Fibroblast of skin of left biceps (primary cell): ENCODE measurements at places on chromosomes 2 and 18.
A peak's percentile ranks its signal among the peaks of the same experiment; 100 is the strongest.

GRCh38 chr2:144208924-144209323 is 311.0 kb downstream of the ZEB2 start:
- no peak for DNase-seq

DNA sequence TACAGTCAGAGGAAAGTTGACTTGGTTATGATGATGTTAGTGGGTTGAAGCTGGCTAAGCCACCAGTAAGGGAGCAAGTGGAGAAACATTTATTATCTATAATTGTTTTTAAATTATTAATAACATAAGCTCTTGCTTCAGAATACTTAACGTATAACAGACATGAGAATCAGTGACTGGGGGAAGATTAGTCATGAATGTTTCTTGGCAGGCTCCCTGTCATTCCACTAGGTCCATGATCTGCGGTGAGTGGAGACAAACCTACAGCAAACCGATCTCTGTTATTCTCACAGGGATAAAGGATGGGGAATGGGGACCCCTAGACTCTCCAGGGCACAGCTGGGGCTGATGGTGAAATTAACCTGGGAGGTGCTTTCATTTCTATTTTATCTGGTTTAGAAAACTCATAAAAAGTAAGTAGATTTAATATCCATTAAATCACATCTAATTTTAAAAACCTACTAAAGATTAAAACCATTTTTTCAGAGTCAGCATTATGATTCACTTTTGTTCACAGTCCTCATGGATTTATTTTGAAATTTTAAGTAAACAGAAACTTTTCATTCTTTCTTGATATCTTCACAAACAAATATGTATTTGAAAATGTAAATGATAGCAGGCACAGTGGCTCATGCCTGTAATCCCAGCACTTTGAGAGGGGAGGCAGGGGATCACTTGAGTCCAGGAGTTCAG is 420.3 kb downstream of the PTPRM start:
- peak; percentile 69 for DNase-seq

GRCh38 chr2:134512734-134513464 is 205.9 kb downstream of the TMEM163 start:
- no peak for DNase-seq

DNA sequence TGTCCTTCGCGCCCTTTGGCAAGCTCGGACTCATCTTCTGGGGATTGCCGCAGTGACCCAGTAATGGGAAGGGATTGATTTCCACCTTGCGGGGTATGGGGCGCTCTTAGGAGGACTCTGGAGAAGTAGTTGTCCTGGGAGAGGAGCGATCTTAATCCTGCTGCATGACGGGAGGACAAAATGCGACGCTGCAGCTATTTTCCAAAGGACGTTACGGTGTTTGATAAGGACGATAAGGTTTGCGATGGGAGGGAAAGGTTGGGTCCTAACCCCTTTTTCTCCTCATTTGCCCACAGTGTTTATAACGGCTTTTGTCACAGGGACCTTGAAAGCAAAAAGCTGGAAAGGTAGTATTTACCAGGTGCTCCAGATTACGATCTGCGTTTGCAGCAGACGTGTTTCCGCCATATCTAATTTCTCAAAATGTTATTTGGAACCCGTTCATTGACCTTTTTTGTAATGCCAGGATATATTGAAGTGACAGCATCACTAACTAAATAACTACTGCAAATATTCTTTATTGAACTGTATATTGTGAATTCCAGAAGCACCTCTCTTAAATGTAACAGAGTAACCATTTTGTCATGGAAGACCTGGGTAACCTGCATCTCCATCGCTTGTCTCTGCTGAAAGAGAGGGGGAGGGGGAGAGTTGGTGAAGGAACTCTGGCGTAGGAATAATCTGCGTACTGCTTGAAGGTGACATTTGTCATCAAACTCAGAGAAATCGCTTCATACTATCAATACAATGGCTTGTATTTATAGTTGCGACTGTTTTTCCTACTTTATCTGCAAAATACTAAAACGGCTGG is 590 bp downstream of the MDH1 start:
- DNase-seq = no peak

DNA sequence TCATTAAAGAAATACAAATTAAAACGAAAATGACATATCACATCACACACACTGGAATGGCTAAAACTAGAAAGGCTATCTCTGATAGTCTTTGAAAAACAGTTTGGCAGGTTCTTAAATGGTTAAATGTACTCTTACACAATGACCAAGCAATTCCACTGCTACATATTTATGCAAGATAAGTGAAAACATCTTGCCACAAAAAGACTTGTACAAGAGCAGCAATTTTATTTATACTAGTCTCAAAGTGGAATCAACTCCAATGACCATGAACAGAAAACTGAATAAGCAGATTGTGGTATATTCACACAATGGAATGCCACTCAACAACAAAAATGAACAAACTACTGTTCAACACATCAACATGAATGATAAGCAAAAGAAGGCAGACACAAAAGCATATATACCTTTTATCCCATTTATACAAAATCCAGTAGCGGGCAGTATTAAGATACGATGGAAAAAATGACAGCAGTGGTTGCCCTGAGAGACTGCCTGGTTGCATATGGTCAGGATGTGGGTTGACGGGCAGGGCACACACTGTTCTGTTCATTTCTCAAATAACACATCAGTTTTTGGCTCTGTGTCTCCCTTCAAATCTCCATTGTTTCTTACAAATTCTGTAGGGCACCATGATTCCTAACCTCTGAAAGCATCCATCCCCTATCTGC is 25.4 kb downstream of the SP100 start:
- peak; percentile 24 for DNase-seq

- DNase-seq = no peak
Observed at GRCh38 chr2:127563458-127564428, 28.3 kb downstream of the MYO7B start.

DNA sequence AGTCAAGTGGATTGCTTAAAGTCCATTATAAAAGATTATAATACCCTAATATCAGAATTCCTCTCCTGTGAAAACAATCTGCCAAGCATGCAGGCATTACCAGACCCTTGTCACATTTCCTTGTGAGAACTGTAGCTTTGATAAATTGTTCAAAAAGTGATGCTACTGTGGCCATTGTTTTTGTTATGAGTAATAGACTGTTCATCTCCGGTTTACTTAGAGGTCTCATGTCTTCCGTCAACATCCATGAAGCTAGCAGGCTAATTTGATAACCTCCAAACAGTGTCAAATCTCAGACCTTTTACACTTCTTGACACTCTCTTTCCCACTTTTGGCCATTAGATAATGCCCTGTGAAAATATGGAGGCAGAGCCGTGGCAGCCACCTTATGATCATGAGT is 342.7 kb downstream of the CPS1 start:
- DNase-seq = no peak

- DNase-seq = no peak
Observed at GRCh38 chr2:145755019-145755837, 1235.3 kb upstream of the ZEB2 start.

GRCh38 chr2:68216454-68217310 is 35.6 kb downstream of the PPP3R1 start:
- DNase-seq = peak; percentile 40

GRCh38 chr2:73937899-73938298 is 11.2 kb downstream of the DGUOK start:
- DNase-seq = no peak

GRCh38 chr2:207312006-207312356 is 146.2 kb upstream of the KLF7 start:
- no peak for DNase-seq

- no peak for DNase-seq
Observed at GRCh38 chr18:31407649-31408048, 31.1 kb downstream of the DSG4 start.

DNA sequence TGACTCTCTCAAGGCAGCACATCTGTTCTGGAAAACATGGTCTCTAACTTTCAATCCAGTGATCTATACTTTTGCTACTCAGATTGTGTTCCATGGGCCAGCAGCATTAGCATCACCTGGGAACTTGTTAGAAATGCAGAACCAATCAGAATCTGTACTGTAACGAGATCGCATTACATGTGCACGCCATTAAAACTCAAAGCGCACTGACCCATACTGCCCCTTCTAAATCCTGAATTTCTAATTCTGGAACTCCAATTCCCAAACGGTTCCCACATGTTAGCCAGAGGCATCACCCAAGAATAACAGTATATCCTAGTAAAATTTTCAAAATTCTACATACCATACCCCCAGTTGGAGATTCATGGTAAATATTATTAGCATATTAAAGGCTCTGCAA is 10.5 kb upstream of the DCTN1 start:
- DNase-seq = no peak

GRCh38 chr2:193885419-193885818 is 1690.7 kb upstream of the TMEFF2 start:
- DNase-seq = no peak

DNA sequence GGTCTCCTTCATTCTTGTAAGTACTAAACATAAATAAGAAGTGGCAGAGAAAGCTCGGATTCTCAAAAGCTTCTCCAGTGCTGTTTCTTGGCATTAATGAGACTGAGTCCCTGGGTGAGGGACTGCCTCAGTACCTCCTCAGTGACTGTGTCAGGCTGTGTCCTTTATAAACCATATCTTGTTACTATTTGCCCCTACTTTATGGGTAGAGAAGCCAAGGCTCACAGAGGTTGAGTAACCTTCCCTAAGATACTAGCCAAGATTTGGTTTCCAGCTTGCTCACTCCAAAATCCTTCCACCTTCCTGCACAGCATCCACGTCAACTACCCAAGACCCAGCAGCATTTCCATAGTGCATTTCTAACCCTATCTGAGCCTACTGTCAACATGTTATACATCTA is 55.6 kb downstream of the THUMPD2 start:
- DNase-seq = no peak

DNA sequence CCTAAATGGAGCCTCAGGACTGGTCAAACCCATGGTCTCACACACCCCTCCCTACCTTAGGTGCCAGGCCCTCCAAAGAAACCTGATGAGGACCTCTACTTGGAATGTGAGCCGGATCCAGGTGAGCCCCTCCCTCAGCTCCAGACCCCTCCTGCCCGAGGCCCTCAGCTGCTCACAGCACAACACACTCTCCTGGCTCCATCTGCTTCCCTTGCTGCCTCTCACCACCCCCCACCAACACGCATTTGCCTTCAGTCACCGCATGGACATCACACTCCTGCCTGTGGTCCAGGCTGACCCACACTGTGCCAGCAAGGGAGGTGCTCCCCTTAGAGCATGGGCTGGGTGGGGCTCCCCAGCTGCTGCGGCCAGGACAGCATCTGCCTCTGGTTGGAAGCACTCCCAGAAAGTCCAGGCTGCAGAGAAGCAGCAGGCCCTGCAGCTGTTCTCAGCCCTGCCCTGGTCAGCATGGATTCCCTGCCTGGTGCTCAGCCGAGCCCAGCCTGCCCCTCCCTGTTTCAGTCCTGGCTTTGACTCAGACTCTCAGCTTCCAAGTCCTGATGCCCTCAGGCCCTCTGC is 15.1 kb downstream of the SH2D6 start:
- DNase-seq = no peak

- DNase-seq = no peak
Observed at GRCh38 chr2:20635113-20635510, 15.8 kb downstream of the HS1BP3 start.

DNA sequence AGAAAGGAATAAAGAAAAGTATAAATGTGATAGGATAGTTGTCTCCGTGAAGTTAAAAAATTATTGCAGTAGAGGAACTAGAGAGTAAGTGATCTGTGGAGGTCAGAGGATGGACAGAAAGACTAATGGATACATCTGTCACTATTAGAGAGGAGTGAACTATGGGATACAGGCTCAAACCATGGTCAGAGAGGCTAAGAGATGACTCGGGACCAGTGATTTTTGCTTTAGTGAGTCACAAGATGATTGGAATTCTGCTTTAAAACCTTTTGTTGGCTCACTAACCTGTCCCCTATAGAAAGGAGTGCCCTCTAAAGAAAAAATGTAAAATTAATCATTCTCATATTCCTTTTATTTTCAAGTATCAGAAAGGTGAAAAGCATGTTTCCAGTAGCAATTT is 30.3 kb downstream of the ALMS1 start:
- DNase-seq = no peak

DNA sequence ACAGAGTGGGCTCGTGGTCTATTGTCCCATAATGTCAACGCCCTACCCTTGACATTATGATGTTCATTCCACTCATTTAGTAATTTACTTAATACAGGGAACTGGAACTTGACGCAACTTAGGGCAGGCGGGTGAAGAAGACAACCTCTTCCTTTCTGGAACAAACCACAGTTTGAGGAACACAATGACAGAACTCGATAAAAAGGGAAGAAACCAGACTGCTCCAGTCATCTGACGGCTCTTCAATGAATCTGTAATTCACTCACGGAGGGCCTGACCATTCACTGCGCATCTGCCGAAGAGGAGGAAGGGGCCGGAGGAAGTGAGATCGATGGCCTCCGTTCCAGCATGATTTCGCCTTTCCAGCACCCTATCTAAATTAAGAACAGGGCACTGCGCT is 83.2 kb downstream of the BCL2 start:
- no peak for DNase-seq

- no peak for DNase-seq
Observed at GRCh38 chr2:7190587-7191324, 273.5 kb downstream of the RNF144A start.

GRCh38 chr2:27381577-27382181 is 1.1 kb upstream of the ZNF513 start:
- DNase-seq = no peak

GRCh38 chr18:80229766-80230745 is 17.3 kb downstream of the PARD6G start:
- DNase-seq = no peak

- no peak for DNase-seq
Observed at GRCh38 chr2:217838409-217838831, 164.4 kb downstream of the TNS1 start.

- no peak for DNase-seq
Observed at GRCh38 chr18:58666176-58666575, 5.1 kb upstream of the MALT1 start.

DNA sequence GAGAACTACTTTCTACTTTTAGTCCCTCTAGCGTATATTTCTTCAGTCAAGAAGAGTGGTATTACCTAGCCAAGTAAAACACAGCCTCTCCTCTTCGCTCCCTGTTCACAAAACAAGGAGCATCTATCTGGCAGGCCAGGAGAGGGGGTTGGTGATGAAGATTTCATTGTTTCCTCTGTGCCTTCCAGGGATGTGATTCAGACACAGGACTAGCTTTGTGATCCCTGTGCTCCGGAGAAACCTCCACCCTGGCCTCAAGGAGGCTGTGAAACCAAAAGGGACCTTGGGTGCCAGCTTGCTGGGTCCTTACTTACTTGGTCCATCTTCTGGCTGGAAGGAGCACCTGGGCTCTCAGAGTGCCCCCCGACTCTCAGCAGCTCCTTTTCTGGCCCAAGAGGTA is 5.7 kb downstream of the RHOB start:
- no peak for DNase-seq

DNA sequence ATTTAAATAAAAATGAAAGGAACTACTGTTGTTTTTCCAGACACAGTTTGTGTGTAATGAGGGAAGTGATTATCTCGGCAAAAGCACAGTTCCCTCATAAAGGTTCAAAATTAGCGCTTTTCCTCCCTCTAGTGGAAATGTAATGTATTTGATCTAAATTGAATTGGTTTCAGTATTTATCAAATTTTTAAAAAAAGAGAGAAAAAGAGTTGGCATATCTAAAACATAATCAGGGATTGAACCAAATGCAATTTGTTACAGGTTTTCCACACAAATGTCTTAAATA is 37.5 kb downstream of the CMPK2 start:
- peak; percentile 23 for DNase-seq
